ENCODE measurements at places on chromosomes 7 and 10.
A peak's percentile ranks its signal among the peaks of the same experiment; 100 is the strongest.

GRCh38 chr10:124296813-124297788 lies 121.6 kb downstream of the OAT start:
- DNase-seq = no peak

- no peak for DNase-seq
Measured at GRCh38 chr10:128029731-128030369, 96.4 kb downstream of the MKI67 start.

DNA sequence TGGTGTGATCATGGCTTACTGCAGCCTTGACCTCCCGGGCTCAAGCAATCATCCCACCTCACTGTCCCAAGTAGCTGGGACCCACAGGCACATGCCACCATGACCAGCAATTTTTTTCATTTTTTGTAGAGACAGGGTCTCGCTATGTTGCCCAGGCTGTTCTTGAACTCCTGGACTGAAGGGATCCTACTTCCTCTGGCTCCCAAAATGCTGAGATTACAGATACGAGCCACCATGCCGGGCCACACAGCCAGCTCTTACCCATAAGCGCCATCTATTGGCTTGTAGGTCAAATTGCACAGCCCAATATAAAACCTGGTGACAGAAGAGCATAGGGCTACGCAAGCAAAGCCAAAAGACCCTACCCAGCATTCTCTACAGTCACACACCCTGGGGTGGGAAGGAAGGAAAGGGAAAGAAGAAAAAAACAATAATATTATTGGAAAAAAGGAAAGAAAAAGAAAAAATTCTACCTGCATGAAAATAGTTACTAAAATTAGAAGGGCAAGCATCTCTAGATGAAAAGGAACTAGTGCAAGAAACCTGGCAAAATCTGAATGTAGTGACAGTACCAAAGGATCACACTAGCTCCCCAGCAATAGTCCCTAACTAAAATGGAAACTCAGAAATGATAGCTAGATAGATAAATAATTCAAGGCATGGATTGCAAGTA lies 29.4 kb upstream of the AMPH start:
- peak; percentile 15 for DNase-seq

DNA sequence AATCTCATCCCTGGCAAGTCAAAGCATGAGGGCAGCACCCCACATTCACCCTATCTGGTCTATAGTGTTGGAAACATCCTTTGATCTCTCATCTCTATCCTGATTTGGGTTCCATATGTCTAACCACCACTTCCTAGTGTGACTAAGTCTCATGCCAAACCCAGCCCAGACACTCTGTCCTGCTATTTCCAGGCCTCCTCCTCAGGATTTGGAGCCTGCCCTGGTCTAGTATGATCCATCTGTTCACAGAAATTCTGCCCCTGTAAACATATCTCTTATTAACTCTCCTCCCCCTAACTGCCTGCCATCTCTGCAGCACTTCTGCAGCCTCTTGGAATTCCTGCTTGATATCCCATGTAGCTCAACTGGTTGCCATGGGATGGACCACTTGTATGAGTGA lies 320.9 kb upstream of the IMMP2L start:
- no peak for DNase-seq

GRCh38 chr10:6951732-6952131 lies 371.7 kb upstream of the PRKCQ start:
- DNase-seq = no peak

- no peak for DNase-seq
Measured at GRCh38 chr10:13823096-13823708, 236.4 kb downstream of the PRPF18 start.

GRCh38 chr10:70661623-70662361 lies 10.5 kb upstream of the ADAMTS14 start:
- DNase-seq = no peak

DNA sequence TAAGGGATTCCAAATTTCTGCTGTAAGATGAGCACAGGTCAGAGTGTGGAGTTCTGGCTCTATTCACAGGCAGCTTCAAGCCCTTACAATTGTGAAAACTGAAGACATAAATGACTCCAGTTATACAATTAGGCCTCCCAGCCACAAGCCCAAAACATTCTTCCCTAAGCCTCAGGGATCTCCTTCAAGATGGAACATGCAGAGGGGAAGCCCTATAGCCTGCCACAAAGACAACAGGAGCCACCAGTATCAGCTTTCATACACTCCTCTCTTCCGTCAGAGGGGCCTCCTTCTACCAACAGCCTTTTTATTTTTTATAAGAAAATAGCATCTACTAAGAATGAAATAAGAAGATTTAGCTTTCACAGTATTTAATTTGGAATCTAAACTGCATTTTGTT lies 46.5 kb downstream of the DLD start:
- no peak for DNase-seq

GRCh38 chr10:3142146-3142875 lies 30.3 kb downstream of the PITRM1 start:
- DNase-seq = no peak

DNA sequence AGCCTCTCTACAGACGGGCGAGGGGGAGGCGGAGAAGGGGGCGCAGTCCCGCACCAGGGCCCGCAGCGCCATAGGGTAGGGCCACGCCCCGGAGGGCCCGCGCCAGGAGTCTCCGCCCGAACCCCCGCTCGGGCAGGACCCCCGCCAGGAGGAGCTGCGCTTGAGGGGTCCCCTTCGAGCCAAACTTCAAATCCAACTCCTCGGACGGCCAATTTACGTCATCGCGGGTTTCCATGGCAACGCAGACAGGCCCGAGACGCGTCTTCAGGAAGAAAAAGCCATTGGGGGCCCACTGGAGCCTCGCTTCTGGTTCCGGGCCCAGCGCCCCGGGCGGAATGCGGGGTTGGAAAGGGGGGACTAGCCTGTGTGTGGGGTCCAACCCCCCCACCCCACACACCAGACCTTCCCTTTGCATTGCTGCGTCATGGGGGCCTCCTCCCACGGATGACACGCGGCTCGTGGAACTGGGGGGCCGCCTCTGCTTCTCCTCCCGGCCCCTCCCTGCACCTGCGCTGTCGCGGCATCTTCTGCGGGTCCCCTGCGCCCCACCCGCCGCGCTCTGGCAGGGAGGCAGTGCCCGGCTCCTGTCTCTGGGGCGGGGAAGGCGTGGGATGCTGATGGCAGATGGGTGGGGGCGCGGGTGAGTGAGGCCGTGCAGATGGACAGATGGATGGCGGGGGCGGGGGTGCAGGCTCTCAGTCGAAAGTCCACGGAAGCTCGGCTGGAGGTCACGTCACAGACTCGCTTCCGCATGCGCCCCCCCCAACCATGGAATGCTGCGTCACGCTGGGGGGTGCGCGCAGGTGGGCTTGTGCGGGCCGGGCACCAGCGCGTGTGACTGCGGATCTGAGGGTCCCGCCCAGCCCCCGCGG lies 1.2 kb downstream of the CALY start:
- DNase-seq = peak; percentile 63

DNA sequence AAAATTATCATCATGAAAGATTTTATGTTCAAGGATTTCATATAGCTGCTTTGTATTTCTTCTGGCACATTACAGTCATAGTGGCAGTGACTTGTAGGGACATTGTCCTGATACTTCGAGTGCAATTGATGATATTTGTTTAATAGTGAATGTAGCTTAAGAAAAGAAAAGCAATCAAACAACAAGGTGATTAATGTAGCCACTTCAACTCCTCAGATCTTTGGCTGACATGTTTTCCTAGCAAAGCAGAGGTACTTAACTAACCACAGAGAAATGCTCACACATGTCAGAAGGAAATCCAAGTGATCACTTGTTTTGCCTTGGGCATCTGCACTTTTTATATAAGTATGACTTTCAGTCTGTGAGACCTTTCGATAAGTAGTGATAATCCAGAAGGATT lies 470.3 kb downstream of the AUTS2 start:
- no peak for DNase-seq

GRCh38 chr10:51389415-51390321 lies 309.7 kb downstream of the CSTF2T start:
- DNase-seq = peak; percentile 48

DNA sequence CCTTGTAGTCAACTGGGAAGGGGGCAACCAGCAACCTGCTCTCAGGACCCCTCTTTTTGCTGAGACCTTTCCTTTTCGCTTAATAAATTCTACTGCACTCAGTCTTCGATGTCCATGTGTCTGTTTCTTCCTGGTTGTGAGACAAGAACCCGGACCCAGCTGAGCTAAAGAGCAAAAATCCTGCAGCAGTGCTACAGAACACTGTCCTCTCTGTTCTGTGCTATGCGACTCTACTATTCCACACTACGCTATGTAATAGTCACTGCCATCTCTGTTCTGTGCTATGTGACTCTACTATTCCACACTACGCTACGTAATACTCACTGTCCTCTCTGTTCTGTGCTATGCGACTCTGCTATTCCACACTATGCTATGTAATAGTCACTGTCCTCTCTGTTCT lies 34.3 kb downstream of the DIP2C start:
- no peak for DNase-seq

DNA sequence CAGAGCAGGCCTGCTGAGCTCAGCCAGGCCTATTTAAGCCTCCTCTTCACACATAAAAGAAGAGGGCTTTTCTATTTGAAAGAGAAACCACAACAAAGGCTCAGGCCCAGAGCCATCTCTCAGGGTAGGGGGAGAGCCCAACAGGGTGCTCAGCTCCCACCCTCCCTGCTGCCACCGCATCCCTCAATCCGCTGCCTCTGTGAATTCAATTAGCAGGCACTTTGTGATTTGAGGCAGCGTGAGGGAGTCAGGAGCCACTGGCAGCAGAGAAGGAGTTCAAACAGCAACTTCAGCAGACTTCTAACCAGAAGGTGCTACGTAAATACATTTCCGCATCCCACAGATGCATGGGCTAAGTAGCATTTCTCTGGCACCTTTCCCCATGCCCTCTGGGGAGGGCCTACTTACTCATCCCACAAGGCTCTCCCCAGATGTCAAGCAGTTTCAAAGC lies 45.2 kb downstream of the LRRC20 start:
- no peak for DNase-seq

DNA sequence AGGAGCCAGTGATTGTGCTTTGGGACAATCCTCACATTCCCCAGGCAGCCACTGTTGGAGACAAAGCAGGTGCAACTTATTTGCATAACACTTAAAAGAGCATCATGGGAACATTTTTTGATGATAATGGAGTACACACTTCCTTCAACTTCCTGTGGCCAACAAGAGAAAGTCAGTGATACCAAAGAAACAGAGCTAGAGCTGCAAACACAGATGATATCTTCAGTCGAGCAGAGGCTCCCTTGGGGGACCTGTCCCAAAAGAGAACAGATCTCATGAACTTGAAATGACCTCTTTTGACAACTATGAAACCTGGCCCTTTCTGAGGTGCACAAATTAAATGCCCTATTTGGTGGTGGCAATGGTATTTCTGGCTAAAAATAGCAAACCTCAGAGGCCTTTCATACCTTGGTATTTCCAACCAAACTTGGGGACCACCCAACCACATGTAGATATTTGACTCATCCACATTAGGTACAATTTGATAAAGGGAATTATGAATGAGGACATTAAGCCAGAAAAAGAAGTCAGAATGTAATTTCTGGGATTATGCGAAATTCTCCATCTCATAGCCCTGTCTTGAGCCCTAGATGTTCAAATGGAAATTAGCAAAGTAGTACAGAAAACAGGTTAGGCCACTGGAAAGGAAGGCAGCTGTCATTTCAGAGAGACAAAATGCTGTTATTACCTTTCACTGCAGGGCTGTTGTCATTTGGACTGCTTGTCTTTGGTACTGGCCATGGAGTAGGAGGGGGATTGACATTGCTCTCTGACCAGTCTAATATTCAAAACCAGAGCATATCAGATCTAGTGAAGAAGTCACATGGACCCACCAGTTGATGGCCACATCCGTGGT lies 146.2 kb downstream of the ICA1 start:
- DNase-seq = no peak

GRCh38 chr10:74650613-74651012 lies 175.8 kb upstream of the KAT6B start:
- DNase-seq = no peak

DNA sequence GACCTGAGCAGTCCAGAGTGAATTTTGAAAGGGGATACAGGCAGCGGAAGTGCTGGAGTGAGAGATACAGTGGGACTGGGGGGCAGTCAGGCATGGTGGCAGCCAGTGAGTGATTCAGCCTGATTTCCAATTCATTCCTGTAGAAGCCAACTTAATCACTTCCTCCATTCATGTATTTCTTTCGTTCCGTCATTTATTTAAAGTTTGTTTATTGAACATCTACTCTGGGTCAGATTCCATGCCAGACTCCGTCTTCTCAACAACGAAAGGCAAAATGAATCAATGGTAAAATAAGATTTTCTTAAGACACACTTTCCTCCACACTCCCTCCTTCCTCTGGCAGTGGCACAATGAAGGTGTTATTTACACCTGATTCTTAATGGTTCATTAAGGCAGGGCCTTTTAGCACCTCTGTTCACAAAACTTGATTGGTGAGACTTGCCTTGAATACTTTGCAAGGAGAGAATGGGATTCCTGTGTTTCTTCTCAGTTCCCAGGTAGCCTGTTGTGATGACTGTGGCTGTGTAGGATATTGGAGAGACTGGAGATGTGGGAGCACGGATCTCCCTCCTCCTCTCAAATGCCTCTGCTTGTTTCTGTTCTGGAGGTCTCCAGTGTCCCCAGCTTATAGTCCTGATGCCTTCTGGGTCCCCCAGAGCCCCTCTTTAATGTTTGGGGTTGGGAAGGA lies 27.9 kb downstream of the ADCYAP1R1 start:
- no peak for DNase-seq

DNA sequence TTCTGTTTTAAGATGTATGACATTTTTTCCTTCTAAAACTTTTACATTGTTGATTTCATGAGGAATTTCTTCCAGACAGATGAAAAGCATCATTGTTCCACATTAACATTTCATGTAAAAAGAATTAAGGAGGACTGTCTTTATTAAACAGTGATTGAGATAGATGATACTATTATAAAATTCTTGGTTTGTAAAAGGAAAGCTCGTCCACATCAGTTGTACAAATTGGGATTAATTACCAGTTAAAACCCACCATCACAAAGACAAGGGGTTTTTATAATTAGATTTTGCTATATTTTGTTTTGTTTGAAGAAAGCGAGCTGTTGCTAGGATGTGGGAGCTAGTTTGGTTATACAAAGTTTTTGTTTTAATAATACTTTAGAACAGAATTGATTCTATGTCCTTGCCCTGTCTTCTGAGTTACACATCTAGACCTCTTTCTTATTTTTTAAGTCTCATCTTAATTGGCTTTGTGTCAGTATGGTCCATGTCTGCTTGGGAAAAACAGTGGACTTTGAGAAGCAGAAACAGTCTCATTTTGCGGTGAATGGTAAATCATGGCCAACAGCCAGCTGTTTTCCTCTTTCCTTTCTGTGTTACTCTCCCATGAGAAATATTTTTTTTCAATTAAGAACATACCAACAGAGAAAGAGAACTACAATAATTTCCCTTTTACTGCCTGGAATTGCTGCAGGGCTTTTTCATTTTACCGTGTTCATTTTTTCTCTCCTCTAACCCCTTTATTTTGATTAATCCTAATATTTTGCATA lies 3.2 kb downstream of the TES start:
- DNase-seq = no peak

GRCh38 chr7:115233809-115234208 lies 311.9 kb downstream of the MDFIC start:
- no peak for DNase-seq

GRCh38 chr10:111887266-111887665 lies 296.3 kb downstream of the GPAM start:
- no peak for DNase-seq
